Effector memory CD8-positive, alpha-beta T cell (primary cell): ENCODE measurements at places on chromosomes 16 and 17.
A peak's percentile ranks its signal among the peaks of the same experiment; 100 is the strongest.

- peaks cover 5% of the 10 kb centered on the region for H3K27me3 ChIP-seq
- DNase-seq = no peak
- peaks cover 17% of the 10 kb centered on the region for H3K36me3 ChIP-seq
- no peak overlapping the region for H3K27ac ChIP-seq
Observed at GRCh38 chr16:8966817-8967131, 3.1 kb upstream of the USP7 start.

GRCh38 chr16:51237861-51238378 lies 86.8 kb upstream of the SALL1 start:
- no peak for DNase-seq
- no peak overlapping the region for H3K27ac ChIP-seq
- peaks cover 2% of the 10 kb centered on the region for H3K36me3 ChIP-seq
- no peak overlapping the region for H3K4me3 ChIP-seq
- H3K27me3 ChIP-seq = no peaks in the 10 kb centered on the region

DNA sequence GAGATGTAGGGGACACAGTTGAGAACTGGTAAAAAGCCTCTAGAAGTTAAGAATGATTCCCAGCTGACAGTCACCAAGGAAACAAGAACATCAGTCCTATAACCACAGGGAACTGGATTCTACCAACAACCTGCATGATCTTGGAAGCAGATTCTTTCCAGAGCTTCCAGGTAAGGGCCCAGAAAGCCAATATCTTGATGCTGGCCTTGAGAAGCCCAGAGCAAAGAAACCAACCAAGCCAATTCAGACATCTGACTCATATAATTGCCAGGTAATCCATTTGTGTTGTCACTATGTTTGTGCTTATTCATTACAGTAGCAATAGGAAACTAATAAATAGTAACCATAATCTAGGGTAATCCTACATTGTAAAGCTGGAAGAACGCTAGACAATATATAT lies 81.6 kb downstream of the CACNG1 start:
- DNase-seq = no peak
- peaks cover 13% of the 10 kb centered on the region for H3K4me1 ChIP-seq
- peaks cover 50% of the 10 kb centered on the region for H3K36me3 ChIP-seq
- H3K27me3 ChIP-seq = no peaks in the 10 kb centered on the region
- H3K4me3 ChIP-seq = no peak overlapping the region

DNA sequence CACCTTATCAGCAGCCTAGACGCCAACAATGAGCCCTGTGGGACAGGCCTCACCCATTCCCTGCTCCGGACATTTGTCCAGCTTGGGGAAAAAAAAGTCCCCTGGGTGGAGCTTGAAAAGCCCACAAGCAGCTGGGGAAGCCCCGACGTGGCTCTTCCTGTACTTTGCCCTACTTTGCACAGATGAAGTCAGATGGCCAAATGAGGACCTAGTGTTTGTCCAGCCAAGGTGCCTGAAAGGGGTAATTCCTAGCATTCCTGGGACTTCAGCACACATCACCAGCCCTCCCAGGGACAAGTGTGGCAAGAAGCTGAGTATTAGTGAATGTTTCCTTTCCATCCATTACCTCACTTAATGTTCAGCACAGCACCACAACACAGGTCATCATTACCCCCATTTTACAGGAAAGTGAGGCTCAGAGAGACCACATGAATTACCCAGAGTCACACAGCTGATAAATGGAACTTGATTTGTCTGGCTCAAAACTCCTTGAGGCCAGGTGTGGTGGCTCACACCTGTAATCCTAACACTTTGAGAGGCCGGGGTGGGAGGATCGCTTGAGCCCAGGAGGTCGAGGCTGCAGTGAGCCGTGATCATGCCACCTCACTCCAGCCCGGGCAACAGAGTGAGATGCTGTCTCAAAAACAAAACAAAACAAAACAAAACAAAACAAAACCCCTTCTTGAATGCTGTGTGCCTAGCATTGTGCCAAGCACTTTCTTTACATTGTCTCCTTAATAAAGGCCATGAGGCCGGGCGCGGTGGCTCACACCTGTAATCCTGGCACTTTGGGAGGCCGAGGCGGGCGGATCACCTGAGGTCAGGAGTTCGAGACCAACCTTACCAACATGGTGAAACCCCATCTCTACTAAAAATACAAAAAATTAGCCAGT lies 19.9 kb upstream of the PLLP start:
- no peaks in the 10 kb centered on the region for H3K36me3 ChIP-seq
- H3K4me3 ChIP-seq = no peak overlapping the region
- no peak overlapping the region for H3K27ac ChIP-seq
- H3K27me3 ChIP-seq = peaks cover 20% of the 10 kb centered on the region

DNA sequence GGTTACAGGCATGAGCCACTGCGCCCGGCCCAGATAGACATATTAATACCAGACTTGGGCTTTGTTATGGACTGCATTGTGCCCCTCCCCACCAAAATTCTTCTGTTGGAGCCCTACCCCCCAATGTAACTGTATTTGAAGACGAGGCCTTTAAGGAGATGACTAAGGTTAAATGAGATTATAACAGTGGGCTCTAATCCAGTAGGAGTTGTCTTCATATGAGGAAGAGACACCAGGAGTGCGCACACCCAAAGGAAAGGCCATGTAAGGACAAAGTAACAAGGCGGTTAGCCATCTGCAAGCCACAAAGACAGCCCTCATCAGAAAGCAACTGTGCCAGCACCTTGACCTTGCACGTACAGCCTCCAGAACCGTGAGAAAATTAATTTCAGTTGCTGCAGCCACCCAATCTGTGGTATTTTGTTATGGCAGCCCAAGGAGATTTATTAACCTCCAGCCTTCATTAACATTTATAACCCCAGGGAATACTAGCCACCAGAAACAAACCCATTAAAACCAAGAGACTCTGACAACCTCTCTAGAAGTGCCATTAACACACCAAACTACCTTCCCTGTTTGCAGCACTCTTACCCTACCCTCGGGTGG lies 107.6 kb downstream of the TTC19 start:
- no peak overlapping the region for H3K4me3 ChIP-seq
- no peaks in the 10 kb centered on the region for H3K27me3 ChIP-seq
- H3K27ac ChIP-seq = peak overlapping the region; percentile 83

GRCh38 chr16:53741546-53741945 lies 37.6 kb downstream of the FTO start:
- no peak for DNase-seq

- DNase-seq = no peak
- no peak overlapping the region for H3K4me3 ChIP-seq
- peaks cover 11% of the 10 kb centered on the region for H3K4me1 ChIP-seq
- no peak overlapping the region for H3K27ac ChIP-seq
- no peaks in the 10 kb centered on the region for H3K36me3 ChIP-seq
Observed at GRCh38 chr16:53773150-53773846, 69.3 kb downstream of the FTO start.

DNA sequence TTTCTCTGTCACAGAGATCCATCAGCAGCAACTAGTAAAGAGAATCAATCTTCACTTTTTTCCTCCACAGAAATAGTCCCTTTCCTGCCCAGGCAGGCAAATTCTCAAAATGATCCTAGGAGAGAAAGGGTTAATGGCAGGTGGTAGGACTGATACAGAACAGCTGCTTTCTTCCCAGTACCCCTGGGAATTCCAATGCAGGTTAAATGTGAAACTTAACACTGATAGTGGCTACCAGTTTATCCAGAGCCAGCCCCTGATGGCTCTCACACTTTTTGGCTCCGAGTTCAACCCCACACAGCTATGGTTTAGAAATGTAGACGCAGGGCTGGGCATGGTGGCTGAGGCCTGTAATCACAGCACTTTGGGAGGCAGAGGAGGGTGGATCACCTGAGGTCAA lies 22.2 kb downstream of the MARVELD3 start:
- no peaks in the 10 kb centered on the region for H3K4me1 ChIP-seq
- H3K36me3 ChIP-seq = peaks cover 23% of the 10 kb centered on the region
- H3K27ac ChIP-seq = no peak overlapping the region
- H3K4me3 ChIP-seq = no peak overlapping the region
- DNase-seq = no peak

- H3K4me3 ChIP-seq = no peak overlapping the region
- no peak overlapping the region for H3K27ac ChIP-seq
- H3K27me3 ChIP-seq = peaks cover 5% of the 10 kb centered on the region
- DNase-seq = no peak
- H3K4me1 ChIP-seq = peaks cover 16% of the 10 kb centered on the region
Observed at GRCh38 chr17:77083531-77083930, 57.2 kb upstream of the SEC14L1 start.

GRCh38 chr17:47279062-47279801 lies 25.6 kb downstream of the ITGB3 start:
- peaks cover 15% of the 10 kb centered on the region for H3K27me3 ChIP-seq
- H3K4me1 ChIP-seq = peaks cover 5% of the 10 kb centered on the region
- no peaks in the 10 kb centered on the region for H3K36me3 ChIP-seq
- H3K27ac ChIP-seq = peak overlapping the region; percentile 29
- H3K4me3 ChIP-seq = no peak overlapping the region
- DNase-seq = no peak

DNA sequence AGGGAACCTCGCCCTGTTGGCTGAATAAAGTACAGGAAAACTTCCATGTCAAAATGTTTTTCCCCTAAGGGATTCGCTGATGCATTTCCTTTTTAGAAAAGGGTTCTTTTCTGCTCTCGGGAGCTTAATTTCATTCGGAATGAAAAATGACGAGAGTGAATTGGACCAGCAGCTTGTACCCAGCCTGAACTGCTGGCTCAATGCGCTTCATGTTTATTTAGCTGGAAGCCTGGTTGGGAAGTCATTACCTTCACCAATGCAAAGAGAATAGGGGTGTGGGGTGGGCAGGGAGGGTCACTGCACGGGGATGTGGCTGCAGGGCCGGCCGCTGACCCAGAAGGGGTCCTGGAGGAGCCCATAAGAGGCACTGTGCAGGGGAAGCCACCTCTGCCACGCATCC lies 207.7 kb downstream of the ENGASE start:
- H3K4me1 ChIP-seq = no peaks in the 10 kb centered on the region
- H3K27ac ChIP-seq = no peak overlapping the region
- DNase-seq = no peak
- no peak overlapping the region for H3K4me3 ChIP-seq
- H3K27me3 ChIP-seq = peaks cover 65% of the 10 kb centered on the region

GRCh38 chr17:67573987-67574657 lies 143.6 kb upstream of the NOL11 start:
- no peaks in the 10 kb centered on the region for H3K27me3 ChIP-seq
- peak overlapping the region; percentile 95 for H3K27ac ChIP-seq
- H3K4me1 ChIP-seq = peaks cover 50% of the 10 kb centered on the region

DNA sequence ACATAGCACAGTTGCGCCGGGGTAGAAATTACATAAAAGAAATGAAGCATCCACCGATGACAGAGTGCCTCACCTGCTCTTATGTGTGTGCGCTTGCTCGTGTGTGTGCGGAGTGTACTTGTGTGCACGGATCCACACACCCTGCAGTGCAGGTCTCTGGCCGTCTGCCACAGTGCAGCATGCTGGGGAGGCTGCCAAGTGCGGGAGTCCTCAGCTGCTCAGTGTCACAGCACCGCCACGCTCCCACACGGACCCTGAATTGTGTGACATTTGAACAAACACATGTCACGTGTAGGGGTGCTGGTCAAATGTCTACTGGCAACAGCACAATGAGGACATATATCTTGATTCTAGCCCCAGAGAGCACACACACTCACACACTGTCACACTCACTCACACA lies 243.0 kb upstream of the MYOCD start:
- H3K27me3 ChIP-seq = no peaks in the 10 kb centered on the region
- no peak overlapping the region for H3K27ac ChIP-seq
- H3K4me3 ChIP-seq = no peak overlapping the region
- DNase-seq = no peak

DNA sequence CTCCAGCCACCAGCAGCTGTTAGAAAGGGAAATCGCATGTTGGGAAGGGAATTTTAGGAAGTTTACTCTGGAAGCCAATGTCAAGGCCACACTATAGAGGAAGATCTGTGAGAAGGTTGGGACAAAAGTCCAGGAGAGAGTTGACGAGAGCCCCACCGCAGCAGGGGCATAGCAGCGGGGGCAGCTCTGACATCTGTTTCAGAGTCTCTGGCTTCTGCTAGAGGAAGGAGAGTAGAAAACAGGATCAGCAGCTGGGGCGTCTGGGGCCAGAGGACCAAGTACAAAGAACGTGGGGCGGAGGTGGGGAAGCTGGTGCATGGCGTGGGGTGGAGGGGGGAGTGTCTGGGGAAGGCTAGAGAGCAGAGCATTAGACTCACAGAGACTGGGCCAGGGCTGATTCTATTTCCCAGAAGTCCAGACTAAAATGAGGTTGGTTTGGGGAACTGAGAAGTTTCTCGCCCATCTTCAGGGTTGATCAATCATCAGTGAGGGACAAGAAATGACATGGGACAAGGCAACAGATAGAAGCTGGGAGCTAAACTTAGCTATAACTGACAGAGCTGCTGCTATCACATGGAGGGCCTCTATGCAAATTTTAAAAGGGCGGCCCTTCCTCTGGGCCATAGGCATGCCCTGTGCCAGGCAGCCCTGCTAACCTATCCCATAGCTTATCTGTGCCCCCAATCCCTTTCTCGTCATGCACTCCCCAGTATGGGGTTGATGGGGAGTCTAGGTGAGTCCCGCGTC lies 1.2 kb downstream of the RABEP2 start:
- H3K4me1 ChIP-seq = peaks cover 21% of the 10 kb centered on the region
- peak overlapping the region; percentile 92 for H3K4me3 ChIP-seq
- H3K36me3 ChIP-seq = peaks cover 34% of the 10 kb centered on the region
- DNase-seq = no peak

DNA sequence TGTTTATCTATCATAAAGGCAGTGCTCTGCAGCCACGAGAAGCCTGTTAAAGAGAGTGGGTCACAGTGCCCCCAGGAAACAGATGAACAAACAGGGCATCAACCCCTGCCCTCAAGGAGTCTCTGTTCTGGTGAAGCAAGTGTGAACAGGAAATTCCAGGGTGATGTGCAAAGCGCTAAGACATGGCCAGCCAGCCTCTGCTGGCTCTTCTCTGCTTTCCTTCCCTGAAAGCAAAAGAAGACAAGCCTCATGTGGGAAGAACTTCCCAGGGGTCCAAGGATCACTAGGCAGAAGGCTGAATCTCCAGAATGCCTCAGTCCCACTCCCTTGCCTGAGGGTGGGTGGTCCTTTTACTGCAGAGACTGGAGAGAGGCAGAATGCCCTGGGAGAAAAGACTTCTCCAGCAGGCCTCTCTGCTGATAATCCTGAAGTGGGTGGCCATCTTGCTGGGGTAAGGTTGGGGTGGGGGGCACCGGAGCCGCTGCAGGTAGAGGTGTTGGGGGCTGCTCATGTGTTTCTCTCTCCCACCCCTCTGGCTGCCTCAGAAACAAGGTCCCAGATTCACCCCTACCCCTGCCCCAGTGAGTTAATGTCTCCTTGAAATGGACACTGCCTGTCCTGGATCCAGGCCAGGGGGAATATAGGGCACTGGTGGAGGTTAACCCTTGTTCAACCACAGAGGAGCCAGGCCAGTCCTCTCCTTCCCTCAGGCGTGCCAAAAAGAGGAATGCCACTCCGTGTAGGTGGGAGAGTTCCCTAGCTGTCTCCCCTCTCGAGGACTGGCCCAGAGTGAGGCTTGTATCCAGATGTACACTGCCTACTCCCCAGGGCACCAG lies 2.4 kb downstream of the ANKRD13B start:
- H3K4me3 ChIP-seq = no peak overlapping the region
- peaks cover 7% of the 10 kb centered on the region for H3K4me1 ChIP-seq
- peaks cover 6% of the 10 kb centered on the region for H3K36me3 ChIP-seq
- DNase-seq = no peak
- no peak overlapping the region for H3K27ac ChIP-seq
- no peaks in the 10 kb centered on the region for H3K27me3 ChIP-seq
